NCI-H460 (cell line): ENCODE measurements at places on chromosomes 11 and 22. TPM values are rescaled to one million over a fixed set of nuclear protein-coding genes. Genes with fewer than 3 reads are reported as not detected.

CABP7 gene
- not detected in 2 replicates for total RNA-seq

ST14 gene
- not detected in 2 replicates for total RNA-seq

- no peak for DNase-seq
These were observed 10.5 kb upstream of the TSPAN18 start for GRCh38 chr11:44716256-44716655.

CARD16 gene
- total RNA-seq, result not detected in 2 replicates

MFRP gene
- total RNA-seq, result not detected in 2 replicates

SHISAL1 gene
- total RNA-seq, result 8.6 and 9.8 TPM in 2 replicates

DNA sequence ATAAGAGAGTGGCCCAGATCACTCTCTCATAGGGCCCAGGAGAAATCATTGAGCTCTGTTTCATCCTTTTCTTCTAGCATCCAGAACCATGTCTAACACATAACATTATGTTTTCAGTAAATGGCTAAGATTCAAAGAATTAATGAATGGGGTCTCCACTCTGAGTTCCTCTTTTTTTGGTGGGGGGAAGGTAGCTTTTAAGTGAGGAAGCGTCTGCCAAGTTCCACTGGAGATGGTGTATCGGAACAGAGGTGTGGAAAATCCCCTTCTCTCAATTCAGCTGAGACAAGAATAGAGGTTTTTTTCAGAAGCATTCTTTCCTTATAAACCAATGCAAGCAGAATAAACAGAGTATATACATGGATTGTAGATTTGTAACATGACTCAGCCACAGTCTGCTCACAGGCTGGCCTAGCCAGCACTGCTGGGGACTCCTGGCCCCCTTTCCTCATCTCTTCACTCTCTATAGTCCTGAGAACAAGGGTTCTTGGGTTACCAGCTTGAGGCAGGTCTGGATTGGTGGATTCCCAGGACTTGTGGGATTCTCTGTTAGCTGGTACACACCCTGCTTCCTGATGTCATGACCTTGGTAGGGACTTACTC lies 97.2 kb downstream of the TRAF6 start:
- DNase-seq, result no peak

- DNase-seq, result no peak
These were observed 176.7 kb upstream of the NCAM1 start for GRCh38 chr11:112784323-112785073.

- DNase-seq, result no peak
These were observed 77.7 kb downstream of the BRD1 start for GRCh38 chr22:49749885-49750510.

DNA sequence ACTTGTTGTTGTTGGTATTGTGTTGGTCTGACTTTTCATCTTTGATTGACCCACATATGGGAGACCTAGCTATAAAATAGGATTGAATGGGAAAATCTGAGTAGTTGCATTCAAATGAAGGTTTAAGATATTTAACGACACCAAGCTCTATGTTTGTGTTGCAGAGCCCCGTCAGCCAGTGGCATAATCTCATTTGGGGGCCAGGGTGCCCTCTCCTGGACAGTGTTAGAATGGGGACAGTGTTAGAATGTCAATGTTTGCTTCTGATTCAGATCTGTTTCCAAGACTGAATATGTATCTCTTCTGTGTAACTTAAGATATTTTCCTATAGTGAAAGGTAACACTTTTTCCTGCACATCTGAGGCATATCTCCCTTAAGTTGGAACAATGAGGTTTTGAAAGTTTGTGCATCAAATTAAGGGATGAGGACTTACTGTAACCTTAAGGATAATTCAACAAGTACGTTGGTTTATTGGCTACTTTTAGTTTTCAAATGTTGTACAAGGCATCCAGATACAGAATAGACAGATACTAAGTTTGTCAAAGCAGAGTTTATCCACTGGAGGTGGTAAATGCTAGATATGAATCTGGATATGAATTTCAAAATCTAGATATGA lies 5.3 kb upstream of the OR52M1 start:
- peak; percentile 40 for DNase-seq
